Stimulated activated CD4-positive, alpha-beta T cell treated with anti-CD3 and anti-CD28 coated beads, Interleukin-4, amount 100 ng/mL, for 1 hour (primary cell): ENCODE measurements at places on chromosomes 1 and 21.

DNA sequence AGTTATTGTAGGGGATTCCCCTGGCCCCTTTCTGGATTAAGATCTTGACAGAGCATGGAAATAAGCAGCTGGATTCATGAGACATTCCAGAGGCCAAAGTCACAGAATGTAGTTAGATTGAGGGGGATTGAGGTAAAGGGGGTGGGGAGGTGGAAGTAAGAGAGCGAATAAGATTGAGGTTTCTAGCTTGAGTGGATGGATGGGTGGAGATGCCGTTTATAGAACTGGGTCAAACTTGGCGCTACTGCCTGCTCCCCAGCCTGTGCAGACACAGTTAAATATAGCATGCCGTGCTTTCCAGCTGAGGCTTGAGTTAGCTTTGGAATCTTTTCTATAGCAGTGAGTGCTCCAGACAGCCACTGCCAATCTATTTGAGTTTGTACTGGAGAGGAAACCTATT, 85.7 kb downstream of the DYRK1A start:
- DNase-seq = no peak

- DNase-seq = no peak
Measured at GRCh38 chr1:190328871-190329270, 148.8 kb downstream of the BRINP3 start.

GRCh38 chr1:169708647-169709046, 2.8 kb downstream of the SELL start:
- no peak for DNase-seq

DNA sequence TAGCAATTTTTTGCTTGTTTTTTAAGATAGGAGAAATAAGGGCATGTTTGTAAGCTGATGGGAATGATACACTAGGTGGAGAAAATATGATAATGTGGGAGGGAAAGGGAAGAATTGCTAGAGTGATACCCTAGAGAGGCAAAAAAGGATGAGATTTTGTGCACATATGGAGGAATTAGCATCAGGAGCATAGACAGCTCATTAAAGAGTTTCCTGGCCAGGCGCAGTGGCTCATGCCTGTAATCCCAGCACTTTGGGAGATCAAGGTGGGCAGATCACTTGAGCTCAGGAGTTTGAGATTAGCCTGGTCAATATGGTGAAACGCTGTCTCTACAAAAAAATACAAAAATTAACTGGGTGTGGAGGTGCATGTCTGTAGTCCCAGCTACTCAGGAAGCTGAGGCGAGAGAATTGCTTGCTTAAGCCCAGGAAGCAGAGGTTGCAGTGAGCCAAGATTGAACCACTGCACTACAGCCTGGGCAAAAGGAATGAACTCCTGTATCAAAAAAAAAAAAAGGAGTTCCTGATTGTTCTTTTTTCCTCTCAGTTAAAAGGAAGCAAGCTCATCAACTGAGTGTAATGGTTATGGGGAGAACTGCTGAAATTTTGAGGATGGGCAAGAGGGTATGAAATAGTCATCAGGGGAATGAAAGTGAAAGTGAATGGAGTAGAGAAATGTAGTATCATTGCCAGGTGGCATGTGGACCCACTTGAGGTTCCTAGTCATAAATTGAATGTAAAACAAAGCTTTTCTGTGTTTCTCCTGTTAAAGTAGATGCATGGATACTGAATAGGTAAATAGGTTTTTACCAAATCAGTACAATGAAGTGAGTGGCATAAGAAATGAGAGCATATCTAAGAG, 35.5 kb downstream of the SH3GLB1 start:
- no peak for DNase-seq

GRCh38 chr1:206583707-206584648, 28.3 kb downstream of the EIF2D start:
- peak; percentile 86 for DNase-seq

GRCh38 chr1:166484471-166484870, 317.7 kb upstream of the FAM78B start:
- no peak for DNase-seq

GRCh38 chr1:9858293-9859035, 34.7 kb upstream of the CLSTN1 start:
- DNase-seq = no peak
